Activated CD8-positive, alpha-beta T cell treated with anti-CD3 and anti-CD28 coated beads, Interleukin-2, amount 10 ng/mL, durations not matched to agents 7 days and 5 days (primary cell): ENCODE measurements at places on chromosomes 16 and 17. TPM values are rescaled to one million over a fixed set of nuclear protein-coding genes. Genes with fewer than 3 reads are reported as not detected.
A peak's percentile ranks its signal among the peaks of the same experiment; 100 is the strongest.

DNA sequence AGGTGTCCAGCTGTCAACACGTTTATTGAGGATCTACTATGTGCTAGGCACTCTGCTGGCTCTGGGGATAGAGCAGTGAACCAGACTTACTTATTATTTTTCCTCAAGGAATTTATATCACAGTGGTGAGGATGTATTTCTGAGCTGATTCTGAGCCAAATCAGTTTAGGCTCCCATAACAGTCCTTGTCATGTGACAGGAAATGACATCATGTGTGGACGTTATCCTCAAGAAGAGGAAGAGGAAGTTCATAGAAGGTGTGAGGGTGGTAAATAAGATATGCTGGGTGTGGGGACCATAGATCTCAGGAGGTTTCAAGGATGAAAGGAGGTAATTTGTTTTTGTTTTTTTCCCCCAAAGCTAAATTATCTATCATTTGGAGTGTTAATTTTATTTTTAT, 873.5 kb upstream of the EEF2KMT start:
- no peak for DNase-seq

GRCh38 chr17:9115214-9116191, 94.2 kb downstream of the NTN1 start:
- peak; percentile 70 for DNase-seq

DNA sequence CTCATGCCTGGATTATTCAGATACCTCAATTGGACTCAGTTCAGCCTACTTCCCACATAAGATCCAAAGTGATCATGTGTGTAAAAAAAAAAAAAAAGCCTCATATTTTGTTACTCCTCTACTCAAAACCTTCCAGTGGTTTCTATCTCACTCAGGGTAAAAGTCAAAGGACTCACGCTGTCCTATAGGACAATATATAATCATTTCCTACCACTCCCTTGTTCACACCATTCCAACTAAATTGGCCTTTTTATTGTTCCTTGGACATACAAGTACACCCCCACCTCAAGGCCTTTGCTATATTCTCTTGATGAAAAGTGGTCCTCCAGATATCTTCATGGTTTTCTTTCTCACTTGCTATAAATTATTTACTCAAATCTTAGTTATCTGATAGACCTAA, 99.2 kb downstream of the USP32 start:
- no peak for DNase-seq

The TLCD3A gene
- 17.0 TPM for total RNA-seq

The SPNS3 gene
- total RNA-seq: 26.8 TPM
